NCI-H2029 (cell line): ENCODE measurements at places on chromosomes 5 and 9.

GRCh38 chr5:95779611-95780010, 42.9 kb downstream of the GLRX start:
- no peak for DNase-seq

DNA sequence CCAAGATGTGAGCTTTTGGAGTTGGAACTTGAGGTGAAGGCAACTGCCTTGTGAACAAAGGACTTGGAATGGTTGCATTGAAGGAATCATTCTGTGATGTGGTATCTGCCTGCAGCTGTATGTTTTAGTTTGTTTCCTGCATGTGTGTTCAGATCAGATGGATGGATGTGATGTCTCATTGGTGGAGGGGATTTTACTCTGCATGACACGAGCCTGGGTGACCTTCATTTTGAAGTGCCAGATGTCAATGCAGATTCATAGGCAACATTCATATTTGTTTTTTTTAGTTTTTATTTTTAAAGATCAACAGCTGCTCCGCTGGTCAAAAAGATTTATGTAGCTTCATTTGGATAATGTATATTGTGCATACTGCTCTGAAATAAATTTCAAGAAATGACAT, 13.5 kb downstream of the FBXL7 start:
- no peak for DNase-seq

- DNase-seq, result no peak
Measured at GRCh38 chr5:4700871-4701270, 439.3 kb upstream of the ADAMTS16 start.

- DNase-seq, result no peak
Measured at GRCh38 chr5:176874198-176874780, 24.9 kb downstream of the HK3 start.

- no peak for DNase-seq
Measured at GRCh38 chr5:7329712-7330111, 66.2 kb upstream of the ADCY2 start.

- no peak for DNase-seq
Measured at GRCh38 chr9:131971482-131972074, 108.1 kb downstream of the MED27 start.

DNA sequence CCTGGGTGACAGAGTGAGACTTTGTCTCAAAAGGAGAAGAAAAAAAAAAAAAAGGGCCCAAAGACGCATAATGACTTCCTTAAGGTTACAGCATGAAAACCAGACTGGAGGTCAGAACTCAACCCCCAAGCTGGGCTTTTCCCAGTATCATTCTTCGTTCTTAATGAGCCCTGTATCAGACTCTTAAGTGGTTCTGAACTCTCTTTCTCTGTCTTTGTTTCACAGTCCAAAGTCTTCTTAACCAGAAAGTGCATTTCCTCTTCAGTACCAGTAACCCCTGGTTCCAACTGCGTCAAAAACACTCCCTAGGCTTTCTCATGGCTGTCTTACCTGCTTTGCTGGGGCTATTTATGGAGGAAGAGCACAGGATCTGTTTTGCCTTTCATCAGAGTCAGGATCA, 38.4 kb upstream of the SHB start:
- DNase-seq, result no peak

GRCh38 chr9:71716138-71716909, 52.0 kb downstream of the CEMIP2 start:
- DNase-seq, result no peak

DNA sequence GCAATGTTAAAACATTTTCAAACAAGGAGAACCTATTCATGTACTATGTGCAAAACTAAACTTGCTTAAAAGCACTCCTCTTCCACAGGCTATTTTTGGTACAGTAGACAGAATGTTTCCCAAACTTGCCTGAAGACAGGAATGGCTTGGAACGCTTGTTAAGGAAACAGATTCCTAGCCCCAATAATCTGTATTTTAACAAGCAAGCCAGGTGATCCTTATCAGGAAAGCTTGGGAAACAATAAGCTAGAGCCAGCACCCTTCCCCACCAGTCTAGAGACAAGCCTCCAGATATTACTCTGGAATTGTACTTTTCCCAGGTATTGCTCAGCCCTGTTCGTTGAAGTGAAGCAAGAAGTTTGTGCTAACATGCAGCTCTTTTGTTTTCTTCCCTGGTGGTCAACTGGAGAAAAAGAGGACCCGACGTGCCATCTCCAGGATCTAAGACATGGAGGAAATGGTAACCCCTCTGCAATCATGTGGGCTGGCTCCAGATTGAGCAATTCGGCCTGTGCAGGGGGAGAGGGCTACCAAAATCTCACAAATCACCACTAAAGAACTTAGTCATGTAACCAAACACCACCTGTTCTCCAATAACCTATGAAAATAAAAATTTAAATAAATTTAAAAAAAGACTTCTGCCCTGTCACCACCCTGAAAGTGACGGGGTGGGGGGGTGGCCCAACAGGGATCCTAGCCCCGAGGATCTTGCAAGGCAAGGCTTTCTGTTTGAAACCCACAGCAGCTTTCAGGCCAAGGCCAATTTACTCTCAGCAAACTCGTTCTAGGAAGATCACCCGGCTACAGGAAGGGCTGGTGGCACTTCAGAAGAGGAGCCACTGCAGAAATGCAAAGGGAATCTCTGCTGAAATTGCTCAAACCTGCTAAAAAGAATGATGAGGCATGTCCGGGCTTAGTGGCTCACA, 48.6 kb downstream of the SHB start:
- no peak for DNase-seq

GRCh38 chr5:158943057-158943456, 156.7 kb downstream of the EBF1 start:
- DNase-seq, result no peak
